Dorsolateral prefrontal cortex (tissue), 122 donors: ENCODE measurements at places on chromosomes 13 and 19.

GRCh38 chr13:41246969-41247680 is 16.3 kb downstream of the MTRF1 start:
- no peak for DNase-seq

DNA sequence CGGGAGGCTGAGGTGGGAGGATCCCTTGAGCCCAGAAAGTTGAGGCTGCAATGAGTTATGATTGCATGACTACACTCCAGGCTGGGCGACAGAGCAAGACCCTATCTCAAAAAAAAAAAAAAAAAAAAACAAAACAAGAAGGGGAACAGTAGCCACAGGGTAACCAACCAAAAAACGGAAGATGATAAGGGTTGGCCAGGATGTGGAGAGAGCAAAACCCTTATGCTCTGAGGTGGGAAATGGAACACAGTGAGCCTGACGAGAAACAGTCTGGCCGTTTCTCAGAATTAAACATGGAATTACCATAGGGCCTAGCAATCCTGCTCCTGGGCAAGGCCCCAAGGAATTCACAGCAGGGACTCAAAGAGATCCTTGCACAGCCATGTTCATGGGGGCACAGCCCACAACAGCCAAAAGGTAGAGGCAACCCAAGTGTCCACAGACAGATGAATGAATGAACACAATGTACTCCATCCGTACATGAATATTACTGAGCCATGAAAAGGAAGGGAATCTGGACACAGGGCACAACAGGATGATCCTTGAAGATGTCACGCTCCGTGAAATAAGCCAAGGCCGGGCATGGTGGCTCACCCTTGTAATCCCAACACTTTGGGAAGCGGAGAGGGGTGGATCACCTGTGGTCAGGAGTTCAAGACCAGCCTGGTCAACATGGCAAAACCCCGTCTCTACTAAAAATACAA is 11.3 kb downstream of the NMRK2 start:
- DNase-seq: no peak

DNA sequence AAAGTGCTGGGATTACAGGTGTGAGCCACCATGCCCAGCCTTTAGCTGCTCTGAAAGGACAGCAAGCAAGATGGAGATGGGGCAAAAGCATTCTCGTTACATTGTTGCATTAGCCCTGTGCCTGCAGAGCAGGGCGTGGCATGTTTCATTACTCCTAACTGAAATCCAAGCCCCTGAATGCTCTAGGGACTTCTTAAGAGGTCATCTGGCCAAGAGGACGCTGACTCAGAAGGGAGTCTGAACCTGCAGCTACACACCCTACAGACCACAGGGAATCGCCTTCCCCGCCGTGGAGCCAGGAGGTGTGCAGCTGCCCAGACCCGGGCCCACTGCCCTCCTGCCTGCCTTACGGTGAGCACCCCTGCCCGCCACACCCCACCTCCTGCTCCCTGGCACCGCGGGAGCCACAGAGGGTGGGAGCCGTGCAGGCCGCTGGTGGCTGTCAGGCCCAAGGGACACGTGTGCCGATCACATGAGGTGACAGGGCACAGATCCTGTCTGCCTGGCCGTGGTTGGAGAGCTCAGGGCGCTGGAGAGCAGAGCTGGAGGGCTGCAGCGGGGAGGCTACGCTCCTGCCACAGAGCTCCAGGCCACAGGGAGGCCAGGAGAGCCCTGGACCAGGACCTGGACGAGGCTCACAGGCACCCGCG is 27.2 kb downstream of the ADPRHL1 start:
- no peak for DNase-seq

GRCh38 chr13:41706152-41706551 is 248.8 kb downstream of the RGCC start:
- DNase-seq: no peak

GRCh38 chr19:55258476-55258827 is 365 bp downstream of the PPP6R1 start:
- DNase-seq: no peak

- no peak for DNase-seq
Measured at GRCh38 chr19:24069905-24070657, 16.9 kb upstream of the ZNF254 start.

DNA sequence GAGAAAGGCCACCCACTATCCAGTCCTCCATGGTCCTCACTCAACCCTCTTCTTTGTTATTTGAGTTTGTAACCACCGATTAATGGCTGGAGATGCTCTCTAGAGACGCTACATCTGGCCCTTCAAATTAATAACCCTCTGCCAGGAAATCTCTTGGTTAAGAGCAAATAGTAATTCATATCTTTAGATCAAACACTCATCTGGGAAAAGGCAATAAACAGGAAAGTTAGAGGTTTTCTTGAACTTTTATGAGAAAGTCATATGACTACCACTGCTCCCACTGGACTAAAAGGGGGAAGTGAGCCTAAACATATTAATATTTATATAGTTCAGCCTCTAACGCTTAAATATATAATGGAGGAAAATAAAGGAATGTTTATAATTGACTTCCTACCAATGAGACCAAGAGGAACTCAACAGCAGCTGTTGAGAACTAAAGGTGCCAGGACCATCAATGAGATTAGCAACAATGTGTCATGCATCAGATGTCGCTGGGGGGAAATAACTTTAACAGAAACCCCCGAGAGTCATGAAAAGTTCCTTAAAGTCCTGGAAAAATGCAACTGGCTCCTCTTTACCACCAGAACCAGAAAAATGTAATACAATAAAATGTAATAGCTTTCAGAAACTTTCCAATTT is 2.7 kb downstream of the TBC1D4 start:
- no peak for DNase-seq

DNA sequence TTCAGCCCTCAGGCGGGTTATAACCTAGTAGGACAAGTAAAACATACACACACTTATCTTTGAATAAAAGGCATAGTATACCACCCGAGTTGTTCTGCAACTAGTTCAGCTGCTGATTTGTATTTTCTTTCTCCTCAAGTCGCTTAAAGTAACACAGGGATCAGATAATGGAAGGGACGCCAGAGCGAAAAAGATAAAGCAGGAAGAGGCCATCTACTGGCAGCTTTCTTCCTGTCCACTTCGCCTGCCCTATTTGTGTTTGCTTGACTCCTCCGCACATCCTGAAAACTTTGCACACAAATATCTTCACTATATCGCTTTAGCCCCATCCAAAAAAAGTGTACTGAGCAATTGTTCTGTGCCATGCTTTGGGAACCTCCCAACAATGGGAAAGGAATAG is 238.0 kb upstream of the SOX21 start:
- DNase-seq: no peak

DNA sequence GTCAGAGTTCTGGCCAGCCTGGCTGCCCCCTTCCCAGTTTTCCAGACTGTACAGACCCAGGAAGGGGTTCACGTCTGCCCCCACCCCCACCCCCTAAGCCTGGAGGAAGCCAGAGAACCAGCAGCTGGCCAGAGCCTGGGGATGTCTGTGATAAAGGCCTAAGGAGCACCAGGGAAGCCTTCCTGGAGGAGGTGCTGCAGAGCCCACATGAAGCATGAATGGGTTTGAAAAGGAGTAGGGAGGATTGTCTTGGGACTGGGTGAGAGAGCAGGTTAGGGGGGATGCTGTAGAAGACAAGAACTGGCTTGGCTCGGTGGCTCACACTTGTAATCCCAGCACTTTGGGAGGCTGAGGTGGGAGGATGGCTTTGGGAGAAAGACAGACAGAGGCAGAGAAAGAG is 5.8 kb downstream of the SHKBP1 start:
- DNase-seq: no peak

DNA sequence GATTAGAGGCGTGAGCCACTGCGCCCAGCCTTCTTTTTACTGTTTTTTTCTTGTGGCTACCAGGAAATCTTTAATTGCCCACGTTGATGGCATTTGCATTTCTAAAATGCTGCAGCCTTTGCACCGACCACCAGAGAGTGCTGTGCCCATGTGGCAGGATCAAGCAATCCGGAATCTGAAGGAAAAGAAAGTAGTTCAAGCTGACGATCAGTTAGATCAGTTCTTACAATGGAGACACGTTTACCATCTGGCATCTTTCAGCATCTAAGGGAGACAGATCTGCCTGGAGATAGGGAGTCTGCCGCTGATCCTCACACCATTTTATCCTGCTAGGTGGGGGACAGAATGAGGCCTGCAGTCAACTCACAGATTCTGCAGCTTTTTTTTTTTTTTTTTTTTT is 19.9 kb downstream of the TINCR start:
- no peak for DNase-seq

DNA sequence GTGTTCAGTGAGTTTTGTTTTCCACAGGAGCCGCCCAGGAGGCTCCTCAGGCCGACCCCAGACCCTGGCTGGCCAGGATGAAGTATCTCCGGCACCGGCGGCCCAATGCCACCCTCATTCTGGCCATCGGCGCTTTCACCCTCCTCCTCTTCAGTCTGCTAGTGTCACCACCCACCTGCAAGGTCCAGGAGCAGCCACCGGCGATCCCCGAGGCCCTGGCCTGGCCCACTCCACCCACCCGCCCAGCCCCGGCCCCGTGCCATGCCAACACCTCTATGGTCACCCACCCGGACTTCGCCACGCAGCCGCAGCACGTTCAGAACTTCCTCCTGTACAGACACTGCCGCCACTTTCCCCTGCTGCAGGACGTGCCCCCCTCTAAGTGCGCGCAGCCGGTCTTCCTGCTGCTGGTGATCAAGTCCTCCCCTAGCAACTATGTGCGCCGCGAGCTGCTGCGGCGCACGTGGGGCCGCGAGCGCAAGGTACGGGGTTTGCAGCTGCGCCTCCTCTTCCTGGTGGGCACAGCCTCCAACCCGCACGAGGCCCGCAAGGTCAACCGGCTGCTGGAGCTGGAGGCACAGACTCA is 12.9 kb downstream of the B3GNT3 start:
- no peak for DNase-seq

DNA sequence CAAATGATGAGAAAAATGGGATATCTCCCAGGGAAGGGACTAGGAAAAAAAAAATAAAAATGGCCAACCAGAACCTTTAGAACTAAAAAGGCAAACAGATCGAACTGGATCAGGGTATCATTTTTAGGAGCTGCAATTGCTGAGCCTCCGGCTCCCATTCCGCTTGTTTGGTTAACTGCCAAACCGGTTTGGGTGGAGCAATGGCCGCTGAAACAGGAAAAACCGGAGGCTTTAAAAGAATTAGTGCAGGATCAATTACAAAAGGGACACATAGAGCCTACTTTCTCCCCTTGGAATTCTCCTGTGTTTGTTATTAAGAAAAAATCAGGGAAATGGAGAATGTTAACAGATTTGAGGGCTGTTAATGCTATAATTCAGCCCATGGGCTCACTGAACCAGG is 12.7 kb upstream of the ZNF443 start:
- no peak for DNase-seq

GRCh38 chr19:45815481-45816216 is 541 bp upstream of the RSPH6A start:
- no peak for DNase-seq

DNA sequence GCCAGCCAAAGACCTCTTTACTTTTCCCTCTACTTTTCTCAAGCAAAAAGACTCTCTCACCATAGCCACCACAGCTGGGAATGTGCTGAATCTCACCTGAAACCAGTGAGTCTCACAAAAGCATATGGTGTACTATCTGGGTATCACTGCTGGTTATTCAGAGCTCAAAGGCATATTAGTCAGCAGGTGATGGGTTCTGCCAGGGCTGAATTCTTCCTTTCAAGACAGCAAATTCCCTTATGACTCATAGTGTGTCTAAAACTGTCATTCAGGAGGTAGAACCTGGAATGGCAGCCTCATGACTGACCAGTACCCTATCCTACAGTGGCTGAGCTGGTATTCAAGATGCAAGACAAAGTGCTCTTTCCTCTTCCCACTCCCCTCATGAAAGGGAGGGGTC is 2859.1 kb downstream of the PCDH9 start:
- no peak for DNase-seq

- DNase-seq: no peak
Measured at GRCh38 chr19:18208098-18208951, 4.5 kb upstream of the RAB3A start.

DNA sequence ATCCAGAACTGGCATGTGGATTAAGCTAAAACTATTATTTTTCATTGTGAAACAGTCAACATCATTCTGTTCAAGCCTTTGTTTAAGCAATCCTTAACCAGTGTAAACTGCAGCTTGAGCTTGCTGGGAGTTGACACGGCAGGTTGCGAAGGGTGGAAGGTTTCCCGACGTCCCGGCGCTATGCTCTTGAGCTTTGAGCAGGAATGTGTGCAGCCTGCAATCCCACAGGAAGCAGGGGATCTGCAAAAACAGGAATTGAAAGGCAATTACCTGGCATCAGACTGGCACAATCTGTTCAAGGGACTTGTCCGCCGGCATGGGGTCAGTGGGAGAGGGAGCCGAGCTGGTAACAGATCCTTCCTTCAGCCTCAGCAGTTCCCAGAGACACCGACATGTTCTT is 586.7 kb upstream of the SGCG start:
- no peak for DNase-seq

- DNase-seq: no peak
Measured at GRCh38 chr19:32208060-32208459, 137.3 kb upstream of the ZNF507 start.

DNA sequence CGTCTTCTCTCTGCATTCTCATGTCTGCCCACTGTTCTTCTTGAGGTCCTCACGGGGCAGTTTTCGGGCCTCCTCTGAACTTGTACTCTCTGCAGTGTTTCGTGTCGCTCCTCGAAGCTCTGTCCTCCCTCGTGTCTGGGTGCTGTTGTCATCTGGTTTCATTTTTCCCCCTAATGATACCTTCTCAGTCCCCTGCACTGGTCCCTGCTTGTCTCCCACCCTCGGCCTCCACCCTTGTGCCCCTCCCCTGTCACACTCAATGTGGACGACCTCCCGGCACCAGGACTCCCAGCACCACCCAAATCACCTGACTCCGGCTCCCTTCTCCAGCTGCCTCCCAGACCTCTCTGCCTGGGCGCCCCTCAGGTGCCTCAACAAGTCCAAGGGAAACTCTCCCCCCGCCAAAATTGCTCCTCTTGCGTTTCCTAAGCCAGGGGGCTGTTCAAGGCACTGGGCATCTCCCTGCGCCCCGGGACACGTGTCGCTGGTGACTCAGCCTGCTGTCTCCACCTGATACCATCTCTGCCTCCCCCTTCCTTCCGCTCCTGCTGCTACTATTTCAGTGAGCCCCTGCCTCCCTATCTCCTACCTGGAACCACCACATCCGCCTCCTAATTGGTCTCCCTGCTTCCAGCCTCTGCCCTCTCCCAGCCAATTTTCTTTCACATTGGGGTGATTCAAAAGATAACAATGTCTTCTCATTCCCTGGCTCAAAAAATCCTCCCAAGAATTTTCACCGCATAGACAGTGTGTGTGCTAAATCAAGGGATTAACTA is 49.5 kb downstream of the RFX2 start:
- DNase-seq: no peak
